Coronary artery (tissue), 2 donors: ENCODE measurements at places on chromosomes 12 and 14.
A peak's percentile ranks its signal among the peaks of the same experiment; 100 is the strongest.

DNA sequence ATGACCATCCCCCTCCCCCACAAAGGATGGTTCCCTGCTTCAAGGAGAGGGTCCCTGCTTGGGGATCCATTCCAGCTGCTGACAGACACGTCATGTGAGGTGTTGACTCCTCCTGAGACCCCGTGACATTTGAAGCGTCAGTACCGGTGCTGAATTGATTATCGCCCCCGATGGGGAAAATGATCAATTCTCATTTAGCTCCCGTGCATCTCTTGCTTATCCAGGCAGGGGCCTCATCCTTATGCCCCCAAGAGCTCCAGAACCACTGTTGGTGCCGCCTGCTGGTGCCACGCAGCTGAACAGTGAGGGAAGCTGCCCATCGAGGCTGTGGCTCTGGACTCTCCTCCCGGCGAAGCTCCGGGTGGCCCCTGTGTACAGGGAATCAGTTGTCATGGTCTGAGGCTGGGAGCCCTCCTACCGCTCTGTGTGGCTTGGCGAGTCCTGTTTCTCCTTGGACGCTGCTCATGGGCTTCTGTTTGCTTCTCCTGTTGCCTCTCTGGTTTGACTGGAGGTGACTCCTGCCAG lies 4.6 kb downstream of the KIF26A start:
- no peak for DNase-seq

GRCh38 chr14:99252443-99252939 lies 19.5 kb downstream of the BCL11B start:
- no peak for DNase-seq

DNA sequence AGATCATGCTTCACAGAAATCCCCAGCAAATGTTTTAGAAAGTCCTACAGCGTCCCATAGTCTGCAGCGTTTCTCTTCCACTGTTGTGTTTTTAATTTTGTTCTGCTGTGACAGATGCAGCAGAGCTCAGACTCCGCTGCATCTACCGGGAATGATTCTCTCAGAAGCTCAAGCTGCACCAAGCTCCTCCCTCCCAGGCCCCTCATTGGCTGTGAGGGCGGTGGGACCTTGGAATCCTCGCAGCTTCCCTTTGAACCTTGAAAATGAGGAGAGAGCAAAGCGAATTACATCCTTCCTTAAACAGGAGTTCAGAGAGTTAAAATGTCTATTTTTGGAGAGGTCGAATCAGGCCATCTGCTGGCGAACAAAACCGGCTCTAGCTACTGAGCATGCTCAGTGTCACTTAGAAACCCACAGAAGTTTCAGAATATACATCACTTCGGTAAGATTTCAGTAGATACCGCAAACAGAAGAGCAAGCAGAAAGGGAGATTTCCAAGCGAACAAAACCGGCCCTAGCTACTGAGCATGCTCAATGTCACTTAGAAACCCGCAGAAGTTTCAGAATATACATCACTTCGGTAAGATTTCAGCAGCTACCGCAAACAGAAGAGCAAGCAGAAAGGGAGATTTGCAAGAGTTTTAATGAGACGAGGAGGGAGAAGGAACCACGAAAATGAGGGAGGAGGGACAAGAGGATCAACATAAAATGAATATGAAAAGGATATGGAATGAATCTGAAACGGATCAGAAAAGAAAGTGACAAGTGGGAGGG lies at the start of gene ABCD2:
TSS of gene ABCD2 (minus strand) at position 144 of the 774 bp plus-strand sequence. CDS start 188 bp downstream, outside the sequence.
- DNase-seq, result peak; percentile 81

DNA sequence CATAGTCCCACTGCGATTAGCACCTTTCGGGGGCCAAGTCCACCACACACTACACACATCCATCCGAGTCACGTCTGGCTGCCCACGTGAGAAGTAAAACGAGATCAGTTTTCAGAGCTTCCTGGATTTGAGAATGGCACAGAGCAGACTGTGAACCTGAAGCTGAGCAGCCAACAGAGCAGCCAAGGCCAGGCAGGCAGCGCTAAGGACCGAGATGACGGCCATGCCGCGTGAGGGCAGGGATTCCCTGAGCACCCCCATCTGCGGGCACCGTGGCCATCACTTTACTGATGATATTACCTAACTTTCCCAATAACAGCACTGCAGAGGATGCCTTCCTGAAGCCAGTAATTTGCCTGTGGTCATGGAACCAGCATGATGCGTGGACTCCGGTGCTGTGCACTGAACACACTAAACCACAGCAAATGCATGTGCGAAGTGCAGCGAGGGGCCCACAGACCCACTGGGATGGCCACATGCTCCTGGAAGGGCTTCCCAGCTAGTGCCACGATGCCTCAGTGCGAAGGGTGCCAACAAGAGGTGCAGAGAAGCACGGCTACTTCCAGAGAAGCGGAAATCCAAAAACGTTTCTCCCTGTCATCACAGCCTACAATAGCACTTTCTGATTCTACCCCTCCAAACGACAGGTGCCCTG lies 56.0 kb downstream of the RNF34 start:
- no peak for DNase-seq

DNA sequence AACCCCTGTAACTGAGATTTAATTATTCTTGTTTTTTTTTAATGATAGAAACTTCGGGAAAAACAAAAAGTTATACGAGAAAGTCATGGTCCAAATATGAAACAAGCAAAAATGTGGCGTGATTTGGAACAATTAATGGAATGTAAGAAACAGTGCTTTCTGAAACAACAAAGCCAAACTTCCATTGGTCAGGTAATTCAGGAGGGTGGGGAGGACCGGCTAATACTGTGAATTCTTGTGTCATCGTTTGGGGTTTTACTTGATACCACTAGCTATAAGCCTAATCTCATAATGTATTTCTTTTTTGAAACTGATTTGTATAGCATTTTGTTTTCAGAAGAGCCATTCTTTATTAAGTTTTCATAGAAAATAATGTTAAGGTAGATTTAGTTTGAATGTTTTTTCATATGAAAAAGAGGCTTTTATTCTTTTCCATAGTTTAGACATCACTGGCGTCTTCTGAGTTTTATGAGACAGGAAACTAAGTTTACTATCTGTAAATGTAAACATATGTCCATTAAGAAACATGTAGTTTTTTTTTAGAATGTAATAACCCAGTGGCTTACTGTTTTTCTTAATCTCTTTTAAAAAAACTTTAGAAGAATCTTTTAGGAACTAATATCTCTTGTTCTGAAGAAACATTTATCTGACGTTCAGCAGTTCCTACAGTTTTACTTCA lies 62.9 kb upstream of the ATP2A2 start:
- no peak for DNase-seq

GRCh38 chr12:112386726-112387125 lies 4.5 kb upstream of the HECTD4 start:
- no peak for DNase-seq

GRCh38 chr12:98758331-98758730 lies 113.2 kb downstream of the APAF1 start:
- no peak for DNase-seq

- no peak for DNase-seq
Measured at GRCh38 chr12:20527417-20528163, 159.3 kb downstream of the PDE3A start.

- no peak for DNase-seq
Measured at GRCh38 chr14:104731320-104732294, 7.6 kb downstream of the ADSS1 start.

GRCh38 chr12:21387174-21387573 lies 14.5 kb downstream of the IAPP start:
- DNase-seq, result no peak

DNA sequence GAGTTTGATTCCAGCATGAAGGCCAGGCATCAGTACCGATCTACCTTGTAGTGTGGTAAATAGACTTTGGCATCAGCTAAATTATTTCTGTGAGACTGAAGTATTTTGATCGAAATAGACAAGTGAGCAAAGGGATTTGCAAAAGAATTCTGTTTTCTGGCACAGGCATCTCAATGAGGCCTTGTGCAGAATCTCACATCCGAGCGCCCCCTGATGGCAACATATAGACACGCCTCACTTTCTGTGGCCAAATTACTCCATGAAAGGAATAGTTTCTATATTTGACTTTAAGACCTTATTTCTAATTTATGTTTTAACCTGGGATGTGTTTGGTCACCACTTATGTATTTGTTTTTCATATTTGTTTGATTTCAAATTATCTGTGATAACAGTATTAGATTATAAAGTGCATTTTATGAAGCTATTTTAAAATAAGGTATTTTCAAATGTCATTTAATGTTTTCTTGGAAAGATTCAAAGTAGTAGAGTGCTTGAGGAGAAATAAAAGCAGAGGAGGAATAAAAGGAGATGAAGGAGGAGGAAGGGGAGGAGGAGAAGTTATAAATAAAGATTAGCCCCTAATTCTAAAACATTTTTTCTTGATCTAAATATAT lies 731.9 kb downstream of the NRXN3 start:
- DNase-seq, result no peak

GRCh38 chr12:8037947-8038346 lies 5.4 kb downstream of the FOXJ2 start:
- DNase-seq, result no peak

DNA sequence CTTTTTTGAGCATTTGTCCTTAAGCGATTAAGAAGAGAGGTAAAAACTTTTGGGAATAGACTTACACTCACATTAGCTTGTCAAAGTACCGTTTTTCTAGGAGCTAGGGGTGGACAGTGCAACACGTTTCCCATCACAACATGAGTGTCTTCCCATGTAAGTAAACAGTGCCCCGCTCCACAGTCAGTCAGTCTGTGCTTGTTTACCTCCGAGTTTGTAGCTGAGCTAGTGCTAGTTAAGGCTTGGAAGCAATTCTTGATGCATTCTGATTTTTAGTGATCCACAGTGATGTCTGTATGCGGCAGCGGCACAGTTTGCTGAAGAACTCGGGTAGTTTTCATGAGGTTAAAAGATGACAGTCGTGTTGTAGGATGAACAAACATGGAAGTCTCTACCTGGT lies 941 bp downstream of the ZDHHC17 start:
- DNase-seq, result no peak

GRCh38 chr12:508795-509194 lies 49.1 kb downstream of the B4GALNT3 start:
- DNase-seq, result no peak

- DNase-seq, result no peak
Measured at GRCh38 chr12:5027046-5027821, 16.4 kb upstream of the KCNA5 start.

- no peak for DNase-seq
Measured at GRCh38 chr12:96510306-96510764, 21.0 kb downstream of the CFAP54 start.

DNA sequence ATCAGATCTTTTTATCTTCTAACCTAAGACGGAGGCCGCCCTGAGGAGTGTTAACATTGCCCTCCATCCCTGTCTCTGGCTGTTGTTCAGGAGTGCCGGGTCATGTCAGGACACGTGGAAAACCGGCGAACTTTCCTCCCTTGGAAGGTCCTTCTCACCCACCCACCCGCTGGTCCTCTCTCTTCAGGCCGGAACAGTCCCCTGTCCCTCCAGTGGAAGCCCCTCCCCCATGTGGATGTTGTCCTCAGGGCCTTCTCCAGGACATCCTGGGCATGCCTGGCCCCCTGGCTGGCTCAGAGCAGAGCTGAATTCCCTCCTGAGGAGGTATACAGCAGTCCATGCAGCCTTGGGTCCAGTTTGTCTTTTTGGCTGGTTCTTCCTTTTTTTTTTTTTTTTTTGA lies 20.3 kb upstream of the ITPK1 start:
- no peak for DNase-seq

DNA sequence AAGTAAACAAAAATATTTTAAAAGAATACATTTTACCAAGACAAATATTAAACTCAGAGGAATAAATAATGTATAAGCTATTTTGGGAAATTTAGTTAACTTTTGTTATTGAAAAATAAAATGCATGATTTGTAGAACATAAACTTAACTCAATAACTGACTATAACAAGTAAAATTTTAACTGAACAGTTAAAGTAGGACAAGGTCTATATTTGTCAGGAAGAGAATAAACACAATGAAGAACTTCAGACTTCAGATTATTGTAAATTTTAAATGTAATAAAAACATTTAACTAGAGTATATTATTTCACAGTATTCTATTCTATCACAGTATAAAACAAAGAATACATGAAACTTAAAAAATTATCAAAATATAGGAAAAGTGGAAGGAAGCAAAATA lies 948.8 kb upstream of the USP15 start:
- DNase-seq, result no peak

- DNase-seq, result peak; percentile 71
Measured at GRCh38 chr12:49068879-49069506, 786 bp downstream of the RHEBL1 start.

DNA sequence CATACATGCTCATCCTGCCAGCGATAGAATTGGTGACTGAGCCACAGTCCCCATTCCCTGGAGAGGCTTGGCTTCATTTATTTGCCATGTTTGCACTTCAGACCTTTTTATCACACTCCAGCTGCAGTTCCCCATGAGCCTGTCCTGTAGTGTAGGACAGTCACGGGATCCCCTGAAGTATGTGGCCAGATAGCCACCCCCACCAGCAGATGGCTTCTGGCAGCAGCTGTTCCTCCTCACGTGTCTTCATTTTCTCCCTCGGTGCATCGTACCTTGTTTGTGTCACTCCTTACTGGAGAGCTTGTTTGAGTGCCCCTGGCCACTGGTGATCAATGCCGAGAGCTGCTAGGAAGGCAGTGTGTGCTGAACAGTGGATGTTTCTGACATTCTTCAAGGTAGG lies 40.2 kb downstream of the UBE3B start:
- DNase-seq, result peak; percentile 35

- no peak for DNase-seq
Measured at GRCh38 chr14:91349481-91350074, 68.0 kb downstream of the CCDC88C start.

DNA sequence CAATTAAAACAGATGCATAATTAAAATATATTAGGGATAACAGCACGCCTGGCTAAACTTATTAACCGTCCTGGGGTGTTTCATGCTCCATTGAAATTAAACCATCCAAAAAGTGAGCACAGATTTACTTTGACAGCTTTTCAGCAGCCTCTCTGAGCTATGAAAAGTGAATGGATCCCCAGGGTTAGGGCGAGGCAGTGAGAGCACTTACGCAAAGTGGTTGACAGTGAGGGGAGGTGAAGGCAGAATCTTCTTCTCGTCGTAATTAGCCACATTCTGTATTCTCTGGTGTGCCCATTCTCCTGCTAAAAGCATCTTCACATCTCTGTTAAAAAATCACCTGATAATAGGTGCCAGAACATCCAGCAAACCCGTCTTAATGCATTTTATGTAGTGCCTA lies 1.9 kb downstream of the TMTC2 start:
- no peak for DNase-seq

- no peak for DNase-seq
Measured at GRCh38 chr12:53948650-53949593, 5.8 kb upstream of the HOXC12 start.
